ENCODE measurements at places on chromosomes 1 and 21.

DNA sequence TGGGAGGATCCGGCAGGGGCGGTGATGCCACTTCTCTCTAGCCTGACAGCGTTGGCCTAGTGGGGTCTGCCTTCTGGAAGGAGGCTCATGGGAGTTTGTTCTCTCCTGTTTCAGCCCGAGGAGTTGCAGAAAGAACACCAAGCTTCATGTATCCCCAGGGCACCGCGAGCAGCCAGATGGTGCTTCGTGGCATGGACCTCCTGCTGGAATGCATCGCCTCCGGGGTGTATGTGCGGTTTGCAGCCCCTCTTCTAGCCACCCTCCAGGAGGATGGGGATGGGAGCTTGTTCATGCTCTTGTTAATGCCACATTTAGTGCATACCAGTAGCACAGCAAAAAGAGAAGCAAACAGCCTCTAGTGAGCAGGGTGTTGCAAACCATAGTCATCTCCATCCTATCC lies 74.9 kb upstream of the CNTN2 start:
- no peak for DNase-seq

GRCh38 chr1:43853161-43853921 lies 80.3 kb upstream of the ARTN start:
- no peak for DNase-seq

GRCh38 chr1:47970882-47971281 lies 26.3 kb downstream of the TRABD2B start:
- no peak for DNase-seq

GRCh38 chr1:225318706-225319575 lies 108.9 kb downstream of the LBR start:
- no peak for DNase-seq

Data from type B pancreatic cell (in vitro differentiated cells).